ENCODE measurements at places on chromosomes 4 and X.

GRCh38 chrX:39772057-39772832 lies 325.5 kb downstream of the BCOR start:
- DNase-seq: peak; percentile 40

GRCh38 chr4:158131027-158131426 lies 41.8 kb downstream of the GASK1B start:
- DNase-seq: no peak

GRCh38 chr4:47598896-47599295 lies 113.8 kb downstream of the ATP10D start:
- DNase-seq: no peak

GRCh38 chrX:119655125-119655524 lies 37.8 kb downstream of the SEPTIN6 start:
- peak; percentile 44 for DNase-seq

- DNase-seq: no peak
Observed at GRCh38 chr4:94960708-94961107, 203.0 kb downstream of the BMPR1B start.

DNA sequence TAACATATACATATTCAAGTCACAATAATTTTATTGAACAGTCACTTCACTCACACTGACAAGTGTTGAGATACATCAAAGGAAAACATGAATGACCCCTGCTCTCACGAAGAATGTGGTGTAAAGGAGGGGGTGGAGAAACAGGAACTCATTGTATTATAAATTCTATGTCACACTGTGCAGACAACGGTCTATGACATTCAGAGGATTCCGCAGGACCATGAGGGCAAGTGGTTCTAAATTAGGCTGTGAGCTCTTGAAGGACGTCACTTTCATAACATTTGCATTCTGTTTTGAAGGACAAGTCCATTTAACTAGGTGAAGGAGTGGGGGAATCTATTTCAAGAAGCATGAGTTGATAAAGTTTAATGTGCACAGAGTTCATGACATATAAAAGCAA lies 415.2 kb upstream of the HS3ST1 start:
- DNase-seq: no peak

GRCh38 chr4:186900232-186900900 lies 176.7 kb upstream of the FAT1 start:
- DNase-seq: no peak
